ENCODE measurements at places on chromosomes 3 and 15. TPM values are rescaled to one million over a fixed set of nuclear protein-coding genes. Genes with fewer than 3 reads are reported as not detected.

Gene RTP3
- not detected for total RNA-seq

Gene ITIH4
- 0.43 TPM for total RNA-seq

Gene GHRL
- 0.22 TPM for total RNA-seq

Gene SIDT1
- 0.09 TPM for total RNA-seq

Gene SCN11A
- 0.09 TPM for total RNA-seq

Gene SOX2
- not detected for total RNA-seq

Gene UCN2
- total RNA-seq = 0.11 TPM

Gene GP9
- total RNA-seq = 0.11 TPM

Gene DNAH1
- 2.2 TPM for total RNA-seq

Gene FANCD2
- total RNA-seq = 5.8 TPM

Gene PYGO1
- total RNA-seq = 0.26 TPM

Gene STRC
- total RNA-seq = not detected

Gene COX17
- 19.8 TPM for total RNA-seq

Gene TLR9
- total RNA-seq = not detected

Gene APOD
- total RNA-seq = 13.5 TPM

Data from dermis lymphatic vessel endothelial cell (primary cell).